ENCODE measurements at places on chromosomes 12 and 14.

DNA sequence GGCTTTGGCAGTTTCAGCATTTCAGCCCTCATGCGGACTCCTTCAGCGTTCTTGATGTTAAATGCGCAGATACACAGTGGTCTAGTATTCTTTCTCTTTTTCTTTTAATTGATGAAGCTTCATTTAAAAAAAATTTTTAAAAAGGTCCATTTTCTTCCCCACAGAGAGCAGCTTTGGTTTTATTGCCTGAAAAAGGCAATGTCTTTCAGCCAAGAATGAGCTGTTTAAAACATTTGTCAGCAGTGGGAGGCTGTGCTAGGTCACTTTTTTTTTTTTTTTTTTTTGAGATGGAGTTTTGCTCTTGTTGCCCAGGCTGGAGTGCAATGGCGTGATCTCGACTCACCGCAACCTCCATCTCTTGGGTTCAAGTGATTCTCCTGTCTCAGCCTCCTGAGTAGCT lies 13.5 kb downstream of the KMT5A start:
- peaks cover 52% of the 10 kb centered on the region for H3K36me3 ChIP-seq
- no peak overlapping the region for H3K4me3 ChIP-seq
- no peak overlapping the region for H3K27ac ChIP-seq
- DNase-seq: no peak

DNA sequence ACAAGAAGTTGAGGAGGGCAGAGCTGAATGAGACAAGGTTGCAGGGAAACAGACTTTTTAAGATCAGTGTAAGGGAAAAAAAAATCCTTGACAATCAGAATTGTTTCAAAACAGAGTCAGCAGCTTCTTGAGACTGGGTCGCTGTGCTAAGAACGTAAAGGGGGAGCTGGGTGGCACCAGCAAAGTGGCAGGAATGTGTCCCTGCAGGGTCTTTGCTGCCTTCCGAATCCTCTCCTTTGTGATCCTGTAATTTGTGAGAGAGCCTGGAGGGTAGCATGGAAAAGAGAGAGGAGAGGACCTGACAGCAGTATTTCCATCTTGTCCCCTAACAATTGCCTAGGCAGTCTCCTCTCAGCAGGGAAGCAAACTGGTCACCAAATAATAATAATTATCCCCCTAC lies 472.8 kb downstream of the RGS6 start:
- H3K4me1 ChIP-seq: peaks cover 12% of the 10 kb centered on the region
- no peak overlapping the region for H3K4me3 ChIP-seq
- no peaks in the 10 kb centered on the region for H3K36me3 ChIP-seq
- H3K27me3 ChIP-seq: peaks cover 55% of the 10 kb centered on the region
- no peak for DNase-seq
- no peak overlapping the region for H3K27ac ChIP-seq

DNA sequence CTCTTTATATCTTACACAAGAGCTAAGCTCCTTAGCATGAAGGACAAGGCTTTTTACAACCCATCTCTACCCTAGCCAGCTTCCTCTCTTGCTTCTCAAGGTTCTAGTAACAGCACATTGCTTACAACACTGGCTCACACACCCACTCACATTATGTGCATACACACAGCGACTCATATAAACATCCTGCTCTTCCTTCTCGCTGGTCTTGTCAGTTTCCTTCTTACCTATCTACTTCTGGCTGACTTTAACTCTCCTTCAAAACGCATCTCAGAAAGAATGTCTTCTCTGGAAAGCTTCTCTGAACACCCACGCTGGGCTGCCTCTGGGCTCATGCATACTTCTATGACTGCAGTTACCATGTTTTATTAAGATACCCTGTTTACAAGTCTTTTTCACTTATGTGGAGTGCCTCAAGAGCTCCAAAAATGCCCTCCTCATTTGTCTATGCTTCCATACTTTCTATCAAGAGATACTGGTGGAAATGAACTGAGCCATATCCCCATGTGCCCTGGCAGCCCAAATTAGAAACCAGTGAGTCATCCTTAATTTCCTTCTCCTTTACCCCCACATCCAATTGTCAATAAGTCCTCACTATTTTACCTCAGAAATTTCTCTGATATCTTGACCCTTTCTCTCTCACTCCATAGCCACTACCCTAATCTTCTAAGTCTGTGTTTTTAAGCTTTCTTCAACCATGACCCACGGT lies 126.9 kb upstream of the KRAS start:
- H3K27ac ChIP-seq: peak overlapping the region; percentile 91
- no peak for DNase-seq
- H3K4me3 ChIP-seq: no peak overlapping the region
- H3K4me1 ChIP-seq: peaks cover 15% of the 10 kb centered on the region
- H3K36me3 ChIP-seq: no peaks in the 10 kb centered on the region

- no peaks in the 10 kb centered on the region for H3K4me1 ChIP-seq
- no peaks in the 10 kb centered on the region for H3K36me3 ChIP-seq
- no peak overlapping the region for H3K27ac ChIP-seq
- DNase-seq: no peak
These were observed 214.2 kb downstream of the CPNE8 start for GRCh38 chr12:38691164-38691563.

DNA sequence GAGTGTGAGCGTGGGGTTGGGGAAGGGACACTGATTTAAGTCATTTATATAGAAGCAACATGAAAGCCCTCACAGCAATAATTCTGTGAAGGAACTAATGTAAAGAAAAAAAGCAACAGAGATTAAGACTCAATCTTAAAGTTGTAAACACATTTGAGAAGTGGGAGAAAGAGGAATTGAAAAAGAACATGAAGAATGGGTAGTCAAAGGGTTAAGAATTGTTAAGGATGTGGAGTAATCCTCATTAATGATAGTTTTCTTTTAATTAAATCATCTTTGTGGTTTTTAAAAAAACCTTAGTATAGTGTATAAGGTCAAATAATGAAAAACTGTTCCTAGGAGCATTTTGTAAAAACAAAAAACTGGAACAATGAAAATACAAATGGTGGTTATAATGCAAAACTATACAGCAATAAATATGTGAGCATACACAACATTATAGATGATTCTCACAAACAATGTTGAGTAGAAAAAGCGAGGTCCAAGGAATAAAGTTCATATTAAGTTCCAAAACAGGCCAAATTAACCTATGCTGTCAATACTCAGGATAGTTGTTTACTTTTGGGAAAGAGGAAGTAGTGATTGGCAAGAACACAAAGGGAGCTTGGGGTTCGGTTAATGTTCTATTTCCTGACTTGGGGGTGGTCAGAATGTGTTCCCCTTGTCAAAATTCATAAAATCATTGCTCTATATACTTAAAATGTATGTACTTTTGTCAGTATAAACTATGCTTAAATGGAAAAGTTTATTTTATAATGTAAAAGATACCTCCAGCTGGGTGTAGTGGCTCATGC lies 120.4 kb upstream of the ATF7IP start:
- H3K4me3 ChIP-seq: no peak overlapping the region
- H3K27me3 ChIP-seq: no peaks in the 10 kb centered on the region
- no peak for DNase-seq
- peaks cover 8% of the 10 kb centered on the region for H3K4me1 ChIP-seq
- no peaks in the 10 kb centered on the region for H3K36me3 ChIP-seq

- H3K4me1 ChIP-seq: no peaks in the 10 kb centered on the region
- H3K27me3 ChIP-seq: no peaks in the 10 kb centered on the region
- no peak overlapping the region for H3K4me3 ChIP-seq
- no peak for DNase-seq
- no peaks in the 10 kb centered on the region for H3K36me3 ChIP-seq
- H3K27ac ChIP-seq: no peak overlapping the region
These were observed 336.8 kb downstream of the NAV3 start for GRCh38 chr12:78167510-78167909.

DNA sequence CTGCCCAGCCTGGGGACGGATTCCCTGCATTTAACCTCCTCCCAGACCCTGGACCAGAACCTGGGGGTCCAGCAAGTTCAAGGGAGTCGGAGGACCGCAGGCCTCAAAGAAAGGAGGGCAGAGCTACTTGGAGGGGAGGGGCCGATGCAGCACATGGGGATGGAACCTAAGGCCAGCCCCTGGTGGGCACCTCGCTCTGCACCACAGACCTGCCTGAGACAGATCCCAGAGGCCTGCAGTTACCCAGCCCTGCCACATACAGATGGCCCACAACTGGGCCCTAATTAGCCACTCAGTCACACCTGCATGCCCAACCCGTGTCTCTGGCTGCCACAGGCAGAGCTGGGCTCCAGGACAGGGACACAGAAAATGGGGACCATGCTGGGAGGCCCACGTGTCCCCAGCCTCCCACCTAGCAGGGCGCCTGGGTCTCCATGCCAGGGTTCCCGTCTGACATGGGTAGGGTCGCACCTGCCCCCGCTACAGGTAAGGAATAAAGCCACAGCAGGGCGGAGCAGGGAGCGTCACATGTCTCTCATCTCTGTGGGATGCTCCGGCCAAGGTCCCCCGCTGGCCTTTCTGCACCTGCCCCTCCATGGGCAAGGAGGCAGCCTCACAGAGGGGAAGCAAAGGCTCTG lies 16.7 kb downstream of the AKT1 start:
- H3K4me3 ChIP-seq: no peak overlapping the region
- peaks cover 21% of the 10 kb centered on the region for H3K36me3 ChIP-seq
- H3K27me3 ChIP-seq: no peaks in the 10 kb centered on the region
- DNase-seq: no peak

GRCh38 chr12:47014474-47014873 lies 64.9 kb upstream of the PCED1B start:
- DNase-seq: no peak
- H3K4me1 ChIP-seq: no peaks in the 10 kb centered on the region
- H3K27me3 ChIP-seq: peaks cover 50% of the 10 kb centered on the region
- no peaks in the 10 kb centered on the region for H3K36me3 ChIP-seq
- H3K27ac ChIP-seq: no peak overlapping the region

GRCh38 chr14:58296726-58297125 lies 1.6 kb upstream of the ARID4A start:
- no peak overlapping the region for H3K4me3 ChIP-seq
- H3K27ac ChIP-seq: no peak overlapping the region
- peaks cover 41% of the 10 kb centered on the region for H3K4me1 ChIP-seq
- H3K36me3 ChIP-seq: peaks cover 49% of the 10 kb centered on the region
- DNase-seq: no peak

- H3K4me1 ChIP-seq: no peaks in the 10 kb centered on the region
- H3K27ac ChIP-seq: no peak overlapping the region
- no peaks in the 10 kb centered on the region for H3K27me3 ChIP-seq
- H3K36me3 ChIP-seq: no peaks in the 10 kb centered on the region
- DNase-seq: no peak
- H3K4me3 ChIP-seq: no peak overlapping the region
These were observed 350.4 kb downstream of the TRHDE start for GRCh38 chr12:72622556-72622955.

GRCh38 chr14:67411820-67412421 lies at the start of gene PLEK2:
Gene PLEK2 (minus strand): TSS chr14:67412165. CDS start chr14:67412059, 106 bp downstream.
- H3K36me3 ChIP-seq: peaks cover 4% of the 10 kb centered on the region
- DNase-seq: peak; percentile 24
- H3K27me3 ChIP-seq: peaks cover 27% of the 10 kb centered on the region

- DNase-seq: no peak
- H3K36me3 ChIP-seq: peaks cover 3% of the 10 kb centered on the region
- no peak overlapping the region for H3K27ac ChIP-seq
- no peaks in the 10 kb centered on the region for H3K4me1 ChIP-seq
- no peak overlapping the region for H3K4me3 ChIP-seq
These were observed 114.9 kb downstream of the ANO2 start for GRCh38 chr12:5830111-5830510.

- H3K36me3 ChIP-seq: peaks cover 2% of the 10 kb centered on the region
- no peak for DNase-seq
- no peaks in the 10 kb centered on the region for H3K27me3 ChIP-seq
- H3K4me3 ChIP-seq: no peak overlapping the region
These were observed 2.6 kb downstream of the DCAF4 start for GRCh38 chr14:72928872-72929271.

GRCh38 chr14:58637391-58638230 lies at the start of gene DACT1:
Gene DACT1 (plus strand): TSS chr14:58637962. CDS start chr14:58638203, 241 bp downstream.
- H3K36me3 ChIP-seq: no peaks in the 10 kb centered on the region
- no peak for DNase-seq
- H3K27me3 ChIP-seq: peaks cover 52% of the 10 kb centered on the region
- H3K27ac ChIP-seq: no peak within 1 kb of the TSS
- peak within 1 kb of the TSS; percentile 84 for H3K4me3 ChIP-seq

- H3K36me3 ChIP-seq: no peaks in the 10 kb centered on the region
- H3K4me1 ChIP-seq: peaks cover 5% of the 10 kb centered on the region
- H3K4me3 ChIP-seq: no peak overlapping the region
- H3K27me3 ChIP-seq: peaks cover 12% of the 10 kb centered on the region
- H3K27ac ChIP-seq: no peak overlapping the region
These were observed 4.6 kb downstream of the SALL2 start for GRCh38 chr14:21521501-21521900.

DNA sequence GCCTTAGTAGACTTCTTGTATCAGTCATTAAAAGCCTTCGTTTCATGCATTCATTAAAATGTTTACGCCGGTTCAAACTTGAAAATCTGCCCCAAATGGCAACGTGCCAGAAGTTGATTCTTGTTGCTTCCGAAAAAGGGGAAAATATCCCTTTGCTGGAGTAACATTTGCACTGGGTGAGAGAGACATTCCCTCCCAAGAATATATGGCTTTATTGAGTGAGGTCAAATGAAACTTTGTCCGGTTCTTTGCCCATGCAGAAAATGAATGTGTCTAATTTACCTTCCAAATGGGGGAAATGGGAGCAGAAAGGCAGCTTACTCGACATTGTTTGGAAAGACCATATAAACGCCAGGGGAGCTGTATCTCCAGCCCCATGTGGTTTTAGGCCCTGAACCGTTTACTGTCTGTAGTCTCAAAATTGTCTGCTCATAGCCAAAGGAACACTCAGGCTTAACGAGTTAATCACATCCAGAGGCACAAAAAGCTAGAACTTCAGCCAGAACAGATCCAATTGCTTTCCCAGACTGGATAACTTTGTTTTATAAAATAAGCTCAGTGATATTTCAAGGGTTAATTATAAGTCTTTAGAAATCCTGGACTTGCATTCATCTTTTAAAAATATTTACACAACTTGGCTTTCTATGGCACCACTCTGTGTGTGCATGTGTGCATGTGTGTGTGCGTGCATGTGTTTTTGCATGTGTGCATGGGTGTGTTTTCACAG lies 2.9 kb upstream of the EMP1 start:
- H3K4me3 ChIP-seq: no peak overlapping the region
- H3K27ac ChIP-seq: no peak overlapping the region
- H3K4me1 ChIP-seq: peaks cover 13% of the 10 kb centered on the region

- peak overlapping the region; percentile 99 for H3K4me3 ChIP-seq
- DNase-seq: peak; percentile 37
- H3K4me1 ChIP-seq: peaks cover 41% of the 10 kb centered on the region
- peak overlapping the region; percentile 100 for H3K27ac ChIP-seq
These were observed 1.0 kb downstream of the ATXN7L3B start for GRCh38 chr12:74538491-74539258.

DNA sequence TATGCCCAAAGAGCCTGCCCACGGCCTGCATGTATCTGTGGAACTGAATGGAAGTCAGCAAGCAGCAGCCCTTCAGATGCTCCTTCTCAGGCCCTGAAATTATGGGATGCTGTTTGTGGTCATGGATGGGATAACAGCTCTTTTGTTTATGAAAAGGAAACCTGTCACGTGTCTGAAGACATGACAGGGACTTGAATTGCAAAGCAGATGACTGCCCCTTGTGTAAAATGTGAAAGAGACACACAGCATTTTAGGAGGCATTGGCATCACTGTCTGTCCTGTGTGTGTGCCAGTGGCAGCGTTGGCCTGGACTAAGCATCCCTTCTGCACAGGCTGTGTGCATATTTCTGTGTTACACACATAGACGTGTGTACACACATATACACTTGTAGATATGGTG lies 192.1 kb downstream of the VRK1 start:
- DNase-seq: no peak
- no peak overlapping the region for H3K4me3 ChIP-seq
- peaks cover 8% of the 10 kb centered on the region for H3K4me1 ChIP-seq
- H3K27me3 ChIP-seq: peaks cover 19% of the 10 kb centered on the region
- H3K36me3 ChIP-seq: no peaks in the 10 kb centered on the region

- no peak within 1 kb of the TSS for H3K27ac ChIP-seq
- H3K4me1 ChIP-seq: peaks cover 7% of the 10 kb centered on the region
- DNase-seq: no peak
- H3K36me3 ChIP-seq: no peaks in the 10 kb centered on the region
- H3K27me3 ChIP-seq: peaks cover 66% of the 10 kb centered on the region
These were observed at the start of gene LRFN5 for GRCh38 chr14:41606532-41607303. Gene LRFN5 (plus strand): TSS chr14:41606876.

Measured in effector memory CD8-positive, alpha-beta T cell (primary cell).